ENCODE measurements at places on chromosomes 13 and 19.

- DNase-seq = no peak
Observed at GRCh38 chr13:103203735-103204330, 137.6 kb upstream of the SLC10A2 start.

- no peak for DNase-seq
Observed at GRCh38 chr13:27536361-27537101, 83.8 kb downstream of the LNX2 start.

DNA sequence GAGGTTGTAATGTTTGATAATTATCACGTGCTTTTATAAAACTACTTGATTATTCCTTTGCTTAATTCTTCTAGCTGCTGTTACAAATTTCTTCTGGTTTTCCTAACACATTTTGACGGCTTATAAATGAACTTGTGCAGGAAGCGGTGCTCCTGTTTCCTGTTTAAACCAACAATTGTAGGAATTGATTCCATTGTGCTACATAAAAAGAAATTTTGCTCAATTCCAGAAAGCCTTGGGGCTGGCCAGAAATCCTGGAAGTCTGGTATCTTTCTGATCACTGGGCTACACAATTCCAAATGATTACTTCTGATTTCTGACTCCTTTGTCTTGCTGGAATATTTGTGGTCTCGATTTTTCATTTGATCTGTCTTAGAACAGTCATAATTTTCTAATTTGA, 14.9 kb downstream of the RFC3 start:
- DNase-seq = no peak

GRCh38 chr19:5988517-5989387, 10.8 kb upstream of the RANBP3 start:
- DNase-seq = no peak

DNA sequence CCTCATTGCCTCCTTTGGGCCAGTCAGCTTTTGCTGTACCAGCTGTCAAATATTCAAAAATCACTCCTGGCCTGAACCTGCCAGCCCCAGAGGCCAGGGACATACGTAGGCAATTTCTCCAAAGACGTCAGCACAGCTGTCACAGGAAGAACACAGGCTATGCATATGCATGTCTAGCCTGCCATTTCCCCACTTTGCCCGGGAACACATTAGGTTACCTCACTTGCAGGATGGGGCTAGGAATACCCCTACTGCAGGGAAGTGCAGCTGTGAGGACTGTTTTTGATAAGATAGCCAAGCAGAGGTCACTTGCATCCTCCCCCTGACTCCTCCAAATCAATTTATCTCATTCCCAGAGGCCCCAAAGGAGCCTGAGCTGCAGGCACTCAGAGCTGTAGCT, 2.8 kb downstream of the ZNF667 start:
- no peak for DNase-seq

DNA sequence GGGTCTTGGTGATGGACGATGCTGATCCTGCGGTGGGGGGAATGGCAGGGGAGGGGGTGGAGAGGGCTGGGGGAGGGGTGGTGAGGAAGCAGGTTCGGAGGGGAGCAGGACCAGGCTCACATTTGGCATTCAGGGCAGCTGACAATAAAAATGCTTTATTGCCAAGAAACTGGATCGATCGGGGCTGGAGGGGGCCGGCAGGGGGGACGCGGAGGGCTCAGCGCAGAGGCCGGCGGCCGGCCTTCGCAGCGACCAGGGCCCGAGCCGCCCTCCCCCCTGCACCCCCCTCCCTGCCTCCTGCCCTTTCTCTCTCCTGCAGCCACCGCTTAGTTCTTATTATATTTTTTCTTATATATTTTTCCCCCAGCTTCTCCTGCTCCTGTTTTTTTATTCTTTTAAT, 18.1 kb upstream of the POU2F2 start:
- no peak for DNase-seq

GRCh38 chr13:86080340-86080995, 281.2 kb upstream of the SLITRK6 start:
- no peak for DNase-seq

DNA sequence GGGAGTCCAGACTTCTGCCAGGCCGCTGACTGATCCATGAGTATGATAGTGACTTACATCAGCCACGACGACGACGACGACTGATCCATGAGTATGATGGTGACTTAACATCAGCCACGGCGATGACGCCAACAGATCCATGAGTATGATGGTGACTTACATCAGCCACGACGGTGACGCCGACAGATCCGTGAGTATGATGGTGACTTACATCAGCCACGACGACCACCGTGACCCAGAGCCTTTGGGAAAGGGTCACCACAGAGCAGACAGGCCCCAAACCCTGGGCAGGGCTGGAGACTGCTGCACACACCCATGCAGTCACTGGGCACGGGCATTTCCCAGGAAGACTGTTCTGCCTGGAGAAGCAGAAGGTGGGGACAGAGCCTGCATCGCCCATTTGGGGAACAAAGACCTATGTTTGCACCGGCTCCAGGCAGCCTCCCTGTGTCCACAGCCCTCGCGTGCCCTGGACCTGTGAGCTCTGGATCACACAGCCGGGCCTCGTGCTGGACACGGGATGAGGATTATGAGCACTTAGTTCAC, 130.9 kb upstream of the SPACA7 start:
- DNase-seq = no peak

GRCh38 chr19:6263735-6264444, 15.9 kb downstream of the MLLT1 start:
- no peak for DNase-seq

DNA sequence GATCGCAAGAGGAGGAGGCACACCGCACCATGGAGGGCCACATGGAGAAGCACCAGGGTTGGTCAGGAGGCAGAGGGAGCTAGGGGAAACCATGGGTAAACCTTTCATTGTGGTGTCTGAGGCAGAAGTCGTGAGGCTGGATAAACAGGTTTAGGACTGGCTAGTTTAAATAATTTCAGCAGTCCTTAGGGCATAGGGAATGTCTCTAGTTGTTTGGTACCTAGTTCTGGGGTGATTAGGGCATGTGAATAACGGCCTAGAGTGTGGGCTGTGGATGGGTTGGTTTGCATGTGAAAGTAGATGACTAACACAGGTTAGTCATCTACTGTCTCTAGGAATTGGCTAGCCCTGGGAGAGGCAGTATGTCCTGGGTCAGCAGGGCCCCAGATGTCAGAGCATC, 102.3 kb downstream of the STOML3 start:
- DNase-seq = no peak

DNA sequence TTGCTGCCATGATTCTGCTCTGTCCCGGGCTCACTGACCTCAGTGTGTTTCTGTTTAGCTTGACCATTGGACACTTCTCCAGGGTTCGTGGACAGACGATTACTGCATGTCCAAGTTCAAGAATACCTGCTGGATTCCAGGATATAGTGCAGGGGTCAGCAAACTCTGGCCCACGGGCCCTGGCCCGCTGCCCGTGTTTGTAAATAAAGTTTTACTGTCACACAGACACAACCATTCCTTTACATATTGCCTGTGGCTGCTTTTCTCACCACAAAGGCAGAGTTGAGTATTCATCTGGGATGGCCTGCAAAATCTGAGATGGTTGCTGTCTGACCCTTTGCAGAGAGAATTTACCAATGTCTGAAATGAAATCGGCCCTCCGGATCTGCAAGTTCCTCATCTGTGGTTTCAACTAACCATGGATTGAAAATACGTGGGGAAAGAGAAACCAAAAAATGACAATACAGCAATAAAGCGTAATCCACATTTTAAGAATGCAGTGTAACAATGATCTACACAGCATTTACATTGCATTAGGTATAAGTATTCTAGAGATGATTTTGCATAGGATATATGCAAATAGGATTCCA, 25.9 kb upstream of the F2RL3 start:
- DNase-seq = no peak

- no peak for DNase-seq
Observed at GRCh38 chr19:17997969-17998826, 9.8 kb upstream of the ARRDC2 start.

- DNase-seq = no peak
Observed at GRCh38 chr13:22270881-22271280, 600.0 kb downstream of the FGF9 start.

- no peak for DNase-seq
Observed at GRCh38 chr13:42495255-42495654, 78.7 kb upstream of the TNFSF11 start.

- DNase-seq = no peak
Observed at GRCh38 chr13:27194209-27194608, 22.6 kb upstream of the USP12 start.

DNA sequence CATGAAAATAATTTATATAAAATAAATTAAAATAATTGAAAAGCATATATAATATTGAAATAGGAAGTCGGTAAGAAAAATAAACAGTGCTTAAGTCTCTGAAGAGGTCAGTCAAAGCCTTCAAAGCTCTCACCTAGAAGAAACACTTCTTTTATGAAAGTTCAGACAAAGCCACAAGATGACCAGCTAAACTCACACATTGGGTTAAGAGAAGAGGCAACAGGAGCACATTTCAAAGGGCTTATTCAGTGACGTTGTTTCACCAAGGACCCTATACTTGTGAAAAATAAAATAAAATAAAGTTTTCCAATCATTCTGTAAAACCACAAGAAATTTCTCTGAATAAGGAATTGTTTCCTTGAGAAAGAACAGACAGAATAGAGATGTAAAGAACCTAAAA, 2.5 kb upstream of the ITM2B start:
- DNase-seq = no peak

GRCh38 chr13:84870190-84870589, 929.0 kb downstream of the SLITRK6 start:
- DNase-seq = no peak

- DNase-seq = no peak
Observed at GRCh38 chr13:49305792-49306425, 58.2 kb downstream of the CDADC1 start.

GRCh38 chr13:112784811-112785482, 95.1 kb downstream of the ATP11A start:
- DNase-seq = no peak

- peak; percentile 23 for DNase-seq
Observed at GRCh38 chr19:44278181-44278690, 18.6 kb downstream of the ZNF233 start.

GRCh38 chr19:32809754-32810153, 59.8 kb downstream of the SLC7A9 start:
- DNase-seq = no peak

DNA sequence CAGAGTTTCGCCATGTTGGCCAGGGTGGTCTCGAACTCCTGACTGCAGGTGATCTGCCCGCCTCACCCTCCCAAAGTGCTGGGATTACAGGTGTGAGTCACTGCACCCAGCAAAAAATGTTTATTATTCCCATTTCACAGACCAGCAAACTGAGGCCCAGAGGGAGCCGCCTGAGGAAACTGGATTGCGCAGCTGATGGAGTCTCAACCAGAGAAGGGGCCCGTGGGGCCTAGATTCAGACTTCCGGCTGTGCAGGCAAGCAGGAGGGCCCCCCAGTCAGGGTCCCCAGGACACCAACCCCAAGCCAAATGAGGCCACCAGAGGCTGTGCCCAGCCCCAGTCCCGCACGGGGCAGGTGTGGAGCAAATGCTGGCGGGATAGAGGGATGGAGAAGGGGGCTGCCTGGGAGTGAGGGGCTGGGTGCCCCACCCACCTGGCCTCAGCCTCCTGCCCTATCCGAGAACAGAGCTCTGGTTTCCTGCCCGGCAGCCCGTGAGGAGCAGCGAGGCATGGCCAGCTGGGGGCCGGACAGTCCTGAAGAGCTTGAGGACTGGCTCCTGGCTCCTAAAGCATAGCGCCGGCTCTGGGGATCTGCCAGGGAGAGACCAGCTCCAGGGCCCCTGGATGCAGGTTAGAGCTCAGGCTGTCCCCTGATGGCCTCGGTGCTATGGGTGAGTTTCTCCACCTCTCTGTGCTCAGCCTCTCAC, 22.0 kb downstream of the MISP start:
- DNase-seq = no peak
